Mesothelial cell of epicardium (in vitro differentiated cells): ENCODE measurements at places on chromosomes 16 and 17. TPM values are rescaled to one million over a fixed set of nuclear protein-coding genes. Genes with fewer than 3 reads are reported as not detected.

HCRT gene
- not detected in 3 replicates for total RNA-seq

CA7 gene
- not detected in 3 replicates for total RNA-seq

NAA60 gene
- total RNA-seq, result 49.7 to 52.2 TPM (median 50.6 TPM) in 3 replicates

P2RX1 gene
- total RNA-seq, result 0.16 to 0.22 TPM (median 0.18 TPM) in 3 replicates

ST6GALNAC1 gene
- total RNA-seq, result 1.3 to 1.5 TPM (median 1.4 TPM) in 3 replicates

SLC35B1 gene
- total RNA-seq, result 67.7 to 69.2 TPM (median 69.2 TPM) in 3 replicates

IL17C gene
- total RNA-seq, result 0.23 TPM in 1 of 3 replicates, not detected in the others

CD300A gene
- not detected in 3 replicates for total RNA-seq

NGFR gene
- total RNA-seq, result 14.7 to 16.1 TPM (median 14.9 TPM) in 3 replicates

TBX4 gene
- total RNA-seq, result 51.9 to 56.6 TPM (median 54.2 TPM) in 3 replicates

RBFOX1 gene
- total RNA-seq, result 0.11 to 1.2 TPM (median 0.67 TPM) in 3 replicates

USP22 gene
- 333 to 348 TPM (median 347 TPM) in 3 replicates for total RNA-seq

CCL11 gene
- total RNA-seq, result not detected in 3 replicates

HIGD1B gene
- total RNA-seq, result 0.57 TPM in 1 of 3 replicates, not detected in the others

COIL gene
- 22.5 to 23.1 TPM (median 23.0 TPM) in 3 replicates for total RNA-seq

MT1H gene
- total RNA-seq, result not detected in 3 replicates

PDIA2 gene
- total RNA-seq, result 2.1 to 3.3 TPM (median 2.7 TPM) in 3 replicates

NBR1 gene
- total RNA-seq, result 61.6 to 63.5 TPM (median 63.3 TPM) in 3 replicates

ZG16B gene
- 0.51 to 1.5 TPM (median 0.70 TPM) in 3 replicates for total RNA-seq

DPEP1 gene
- total RNA-seq, result 0.36 to 0.47 TPM (median 0.38 TPM) in 3 replicates

TPSD1 gene
- total RNA-seq, result not detected in 3 replicates

ANKFN1 gene
- total RNA-seq, result 0.09 to 0.34 TPM (median 0.27 TPM) in 3 replicates

CACNA1G gene
- total RNA-seq, result 26.1 to 29.0 TPM (median 26.9 TPM) in 3 replicates

MYH11 gene
- 0.58 to 0.89 TPM (median 0.66 TPM) in 3 replicates for total RNA-seq

NKD1 gene
- total RNA-seq, result 60.1 to 63.0 TPM (median 61.5 TPM) in 3 replicates

FBXO39 gene
- total RNA-seq, result not detected in 3 replicates

EFCAB5 gene
- total RNA-seq, result 0.52 to 0.80 TPM (median 0.58 TPM) in 3 replicates

NOTUM gene
- total RNA-seq, result 5.9 to 8.2 TPM (median 6.5 TPM) in 3 replicates

SGCA gene
- total RNA-seq, result not detected in 3 replicates

PLLP gene
- 1.1 to 1.8 TPM (median 1.2 TPM) in 3 replicates for total RNA-seq

ETV4 gene
- total RNA-seq, result 4.4 to 5.6 TPM (median 5.4 TPM) in 3 replicates
